ENCODE measurements at places on chromosomes 11 and 22.

DNA sequence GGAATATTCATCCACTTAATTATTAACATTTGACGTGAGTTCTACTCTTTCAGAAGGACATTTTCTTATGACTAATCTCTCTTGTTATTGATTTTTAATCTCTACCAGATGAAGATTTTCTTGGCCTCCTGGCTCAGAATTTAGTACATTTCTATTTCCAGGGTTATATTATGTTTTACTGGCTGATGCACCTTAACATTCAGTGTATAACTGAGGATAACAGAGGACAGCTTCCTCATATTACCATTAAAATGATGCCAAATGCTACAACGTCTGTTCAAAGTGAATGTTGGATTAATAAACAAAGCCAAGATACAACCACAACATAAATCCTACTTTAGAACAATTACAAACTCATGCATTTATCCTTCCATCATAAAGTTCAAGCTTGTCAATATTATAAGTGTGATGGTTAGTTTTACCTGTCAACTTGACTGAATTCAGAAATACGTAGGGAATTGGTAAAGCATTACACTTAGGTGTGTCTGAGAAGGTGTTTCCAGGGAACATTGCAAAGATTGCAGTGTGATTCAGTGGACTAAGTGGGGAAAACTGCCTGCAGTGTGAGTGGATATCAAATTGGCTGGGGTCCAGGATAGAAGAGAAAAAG lies 485.2 kb downstream of the LRRC4C start:
- no peak for DNase-seq

GRCh38 chr22:26570115-26570514 lies 19.8 kb downstream of the TPST2 start:
- no peak for DNase-seq

DNA sequence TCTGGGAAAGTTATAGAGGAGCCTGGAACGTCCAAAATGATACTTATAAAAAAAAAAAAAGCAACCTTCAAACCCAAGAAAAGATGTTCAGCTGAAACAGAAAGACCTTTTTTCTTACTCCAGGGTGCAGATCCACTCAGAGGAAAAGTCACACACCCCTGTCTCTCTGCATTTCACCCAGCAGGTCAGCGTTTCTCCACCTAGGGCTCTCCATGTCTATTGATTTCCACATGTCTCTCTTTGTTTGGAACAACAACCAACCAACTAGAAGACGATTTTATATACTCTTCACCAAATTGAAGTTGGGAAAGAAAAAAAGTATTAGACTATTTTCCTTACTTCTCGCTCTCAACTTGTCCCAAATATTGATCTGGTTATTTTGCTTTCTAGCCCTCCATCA lies 42.2 kb upstream of the BLID start:
- DNase-seq = no peak

DNA sequence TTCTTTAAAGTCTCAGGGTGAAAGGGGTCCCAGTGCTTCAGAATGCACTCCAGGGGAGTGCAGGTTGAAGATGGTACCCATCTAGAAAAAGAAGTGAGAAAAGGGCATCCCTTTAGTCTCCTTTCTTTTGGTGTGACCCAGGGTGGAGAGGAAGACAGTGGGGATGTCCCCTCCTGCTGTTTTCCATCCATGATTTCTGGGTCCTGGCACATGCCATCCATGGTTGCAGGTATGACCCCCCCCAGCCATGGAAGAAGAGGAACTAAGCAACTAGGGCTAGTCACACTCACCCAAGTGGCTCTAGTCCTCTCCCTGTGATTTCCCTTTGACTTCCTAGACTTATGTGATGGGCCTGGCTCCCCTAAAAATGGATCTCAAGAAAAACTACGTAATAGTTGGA lies 15.9 kb upstream of the EI24 start:
- no peak for DNase-seq

- no peak for DNase-seq
These were observed 6.3 kb downstream of the PC start for GRCh38 chr11:66951927-66952337.

GRCh38 chr11:48122246-48122645 lies 94.4 kb upstream of the OR4B1 start:
- no peak for DNase-seq

GRCh38 chr22:45208993-45209838 lies 31.5 kb downstream of the KIAA0930 start:
- no peak for DNase-seq

DNA sequence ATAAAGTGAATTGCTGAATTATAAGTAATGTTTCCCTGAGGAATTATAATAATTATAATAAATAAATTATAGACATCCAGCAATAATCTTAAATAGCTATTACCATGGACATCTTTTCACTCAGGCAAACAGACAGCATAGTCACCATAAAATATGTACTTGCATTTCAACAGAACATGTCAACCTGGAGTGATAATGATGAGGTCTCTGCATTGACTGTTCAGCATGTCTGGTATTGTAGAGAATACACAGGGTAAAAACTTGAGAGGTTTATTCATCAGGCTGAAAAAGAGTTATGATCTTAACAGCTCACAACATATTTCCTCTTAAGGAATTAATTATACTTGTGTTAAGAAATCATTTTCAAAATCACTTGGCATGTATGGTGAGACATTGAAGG lies 41.1 kb upstream of the TYR start:
- DNase-seq = no peak

DNA sequence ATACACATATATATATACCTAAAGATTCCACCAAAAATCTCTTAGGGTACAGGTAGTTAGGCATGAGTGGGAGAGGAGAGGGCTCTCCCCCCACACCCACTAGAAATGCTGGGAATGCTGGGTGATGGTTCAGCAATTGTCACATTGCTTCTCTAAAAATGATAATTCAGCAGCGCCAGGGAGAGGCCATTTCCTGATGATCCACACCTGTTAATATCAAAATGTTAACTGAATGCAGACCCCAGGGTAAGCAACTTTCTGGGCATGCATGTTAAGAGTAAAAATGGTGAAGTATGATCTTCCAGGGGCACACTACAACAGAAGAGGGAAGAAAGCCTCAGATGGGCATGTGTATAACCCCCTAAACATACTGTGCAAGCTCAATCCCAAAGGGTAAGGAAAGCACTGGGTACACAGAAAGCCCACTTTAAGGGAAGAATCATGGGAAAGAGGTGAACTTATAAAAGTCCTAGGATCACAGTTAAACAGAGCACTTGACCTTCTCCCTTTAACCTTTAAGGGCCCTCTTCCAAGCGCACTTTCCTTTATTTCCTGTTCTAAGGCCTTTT lies 67.6 kb upstream of the GNAZ start:
- DNase-seq = no peak

- DNase-seq = no peak
These were observed 24.1 kb upstream of the TSKU start for GRCh38 chr11:76759092-76759491.

- peak; percentile 18 for DNase-seq
These were observed 21.0 kb downstream of the C22orf31 start for GRCh38 chr22:29040385-29041275.

DNA sequence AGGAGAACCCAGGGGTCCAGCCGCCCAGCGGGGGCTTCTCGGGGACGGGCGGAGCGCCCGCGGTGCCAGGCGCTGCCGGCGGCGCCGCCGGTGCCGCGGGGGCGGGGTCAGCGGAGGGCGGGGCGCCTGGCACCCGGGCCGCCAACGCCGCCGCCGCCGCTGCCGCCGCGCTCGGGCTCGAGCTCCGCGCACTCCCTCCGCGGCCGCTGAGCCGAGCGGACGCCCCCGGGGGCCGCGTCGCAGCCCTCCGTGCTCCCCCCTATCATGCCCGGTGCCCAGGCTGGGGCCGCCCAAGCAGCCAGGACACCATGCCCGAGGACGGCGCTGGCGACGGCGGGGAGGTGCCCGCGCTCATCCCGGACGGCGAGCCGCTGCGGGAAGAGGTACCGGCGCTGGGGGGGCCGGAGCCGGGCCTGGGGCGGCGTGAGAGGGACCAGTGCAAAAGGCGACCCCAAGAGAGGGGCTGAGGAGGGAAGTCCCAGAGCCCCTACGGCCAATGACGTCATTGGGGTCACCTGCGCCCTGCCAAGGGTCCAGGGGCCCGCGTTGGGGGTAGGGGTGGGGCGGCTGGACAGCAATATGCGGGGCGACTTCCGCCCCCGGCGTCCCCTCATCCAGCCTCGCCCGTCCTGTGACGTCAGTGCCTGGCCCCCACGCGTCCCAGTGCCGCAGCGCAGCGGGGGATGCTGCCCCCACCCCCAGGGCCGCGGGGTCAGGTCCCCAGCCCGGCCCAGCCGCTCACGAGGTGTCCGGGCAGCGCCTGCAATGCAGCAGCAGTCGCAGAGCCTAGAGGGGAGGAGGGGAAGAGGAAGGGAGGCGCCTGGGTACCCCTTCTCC lies at the start of gene TMEM151A:
Gene TMEM151A, plus strand, starts transcription at position 189 of the 837 bp plus-strand sequence. Its CDS starts 120 bp downstream, at position 309.
- DNase-seq = no peak

GRCh38 chr22:43851058-43851978 lies 11.0 kb downstream of the SULT4A1 start:
- no peak for DNase-seq

DNA sequence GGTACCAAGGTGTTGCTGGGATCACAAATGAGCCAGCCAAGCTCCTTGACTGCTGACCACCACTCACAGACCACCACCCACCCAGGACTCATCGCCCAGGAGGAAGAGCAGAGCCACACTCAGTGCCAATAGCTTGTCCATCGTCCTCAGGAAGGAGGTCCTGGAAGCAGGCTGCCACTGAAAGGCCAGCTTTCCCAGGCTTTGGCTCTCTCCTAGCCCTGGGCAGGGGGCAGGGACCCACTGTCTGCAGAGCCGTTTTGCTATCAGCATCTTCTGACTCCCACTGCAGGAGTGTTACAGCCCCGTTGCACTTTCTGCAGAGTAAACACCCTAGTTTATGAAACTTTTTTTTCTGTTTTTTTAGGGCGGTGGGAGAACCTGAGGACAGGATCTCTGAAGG lies 12.2 kb upstream of the ACRV1 start:
- DNase-seq = no peak

GRCh38 chr11:46380340-46381047 lies 975 bp upstream of the MDK start:
- peak; percentile 50 for DNase-seq

DNA sequence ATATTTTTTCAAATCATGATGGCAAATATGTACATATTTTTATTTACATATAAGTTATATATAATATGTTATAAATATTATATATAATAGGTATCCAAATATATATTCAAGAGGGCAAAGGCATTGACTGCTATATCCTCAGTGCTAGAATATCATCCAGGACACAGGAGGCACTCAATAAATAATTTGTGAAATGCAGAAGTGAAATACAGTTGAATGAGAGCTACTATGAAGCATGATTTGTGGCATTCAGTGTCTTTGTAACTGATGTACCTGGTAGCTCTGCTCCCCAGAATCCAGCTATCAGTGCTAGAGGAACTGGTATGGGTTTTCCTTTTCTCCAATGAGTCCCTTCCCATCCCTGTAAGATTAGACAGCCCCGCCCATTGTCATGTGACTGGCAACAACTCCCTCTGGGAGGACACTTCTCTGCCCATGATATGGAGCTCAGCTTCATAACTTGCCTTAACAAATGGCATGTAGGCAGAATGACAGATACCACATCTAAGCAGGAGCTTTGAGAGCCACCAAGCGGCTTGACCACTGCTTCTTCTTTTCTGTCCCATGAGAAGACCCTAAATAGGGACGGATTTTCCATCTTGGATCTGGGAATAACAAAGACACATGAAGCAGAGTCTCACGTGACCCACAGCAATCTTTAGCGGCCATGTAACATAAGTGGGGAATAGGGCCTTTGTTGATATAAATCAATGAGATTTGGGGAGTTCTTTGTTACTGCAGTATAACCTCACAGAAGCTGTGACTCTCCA lies 10.2 kb upstream of the CD82 start:
- no peak for DNase-seq

DNA sequence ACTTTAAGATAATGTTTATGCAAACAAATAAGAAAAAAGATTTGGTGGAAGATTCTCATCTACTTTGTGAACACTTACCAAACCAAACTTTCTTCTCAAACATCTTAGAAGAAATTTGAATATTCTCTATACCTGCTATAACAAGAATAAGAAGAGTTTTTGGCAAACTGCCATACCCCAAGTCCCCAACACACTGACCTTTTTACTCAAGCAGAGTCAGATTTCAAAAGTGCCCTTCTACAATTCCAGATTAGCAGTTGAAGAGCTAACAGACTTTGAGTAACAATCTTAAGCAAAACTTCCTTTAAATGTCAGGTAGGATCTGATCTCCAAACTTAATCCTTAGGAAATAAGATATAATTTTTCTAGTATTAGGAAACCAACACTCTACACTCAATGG lies 33.9 kb downstream of the TSG101 start:
- DNase-seq = no peak

DNA sequence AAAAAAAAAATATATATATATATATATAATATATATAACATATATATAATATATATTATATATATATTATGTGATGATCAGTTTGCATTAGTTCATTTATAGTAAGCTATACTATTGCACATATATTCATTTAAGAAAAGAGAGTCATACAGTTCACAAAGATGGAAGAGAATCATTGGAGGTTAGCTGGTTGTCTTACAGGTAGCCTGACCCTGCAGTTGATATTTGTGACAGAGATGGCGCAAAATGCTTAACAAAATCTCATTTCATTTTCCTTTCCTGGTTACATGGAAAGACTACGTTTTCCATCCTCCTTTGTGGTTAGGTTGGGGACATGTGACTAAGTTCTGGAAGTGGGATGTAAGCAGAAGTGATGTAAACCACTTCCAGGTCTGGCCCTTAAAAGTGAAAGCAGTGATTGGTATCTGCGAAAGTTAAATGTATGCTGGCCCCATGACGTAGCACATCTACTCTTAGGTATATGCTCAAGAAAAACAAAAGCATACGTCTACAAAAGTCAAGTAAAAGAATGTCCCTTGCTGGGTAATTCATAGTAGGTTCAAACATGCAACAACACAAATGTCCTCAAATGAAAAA lies 7.2 kb upstream of the TMEM135 start:
- no peak for DNase-seq

DNA sequence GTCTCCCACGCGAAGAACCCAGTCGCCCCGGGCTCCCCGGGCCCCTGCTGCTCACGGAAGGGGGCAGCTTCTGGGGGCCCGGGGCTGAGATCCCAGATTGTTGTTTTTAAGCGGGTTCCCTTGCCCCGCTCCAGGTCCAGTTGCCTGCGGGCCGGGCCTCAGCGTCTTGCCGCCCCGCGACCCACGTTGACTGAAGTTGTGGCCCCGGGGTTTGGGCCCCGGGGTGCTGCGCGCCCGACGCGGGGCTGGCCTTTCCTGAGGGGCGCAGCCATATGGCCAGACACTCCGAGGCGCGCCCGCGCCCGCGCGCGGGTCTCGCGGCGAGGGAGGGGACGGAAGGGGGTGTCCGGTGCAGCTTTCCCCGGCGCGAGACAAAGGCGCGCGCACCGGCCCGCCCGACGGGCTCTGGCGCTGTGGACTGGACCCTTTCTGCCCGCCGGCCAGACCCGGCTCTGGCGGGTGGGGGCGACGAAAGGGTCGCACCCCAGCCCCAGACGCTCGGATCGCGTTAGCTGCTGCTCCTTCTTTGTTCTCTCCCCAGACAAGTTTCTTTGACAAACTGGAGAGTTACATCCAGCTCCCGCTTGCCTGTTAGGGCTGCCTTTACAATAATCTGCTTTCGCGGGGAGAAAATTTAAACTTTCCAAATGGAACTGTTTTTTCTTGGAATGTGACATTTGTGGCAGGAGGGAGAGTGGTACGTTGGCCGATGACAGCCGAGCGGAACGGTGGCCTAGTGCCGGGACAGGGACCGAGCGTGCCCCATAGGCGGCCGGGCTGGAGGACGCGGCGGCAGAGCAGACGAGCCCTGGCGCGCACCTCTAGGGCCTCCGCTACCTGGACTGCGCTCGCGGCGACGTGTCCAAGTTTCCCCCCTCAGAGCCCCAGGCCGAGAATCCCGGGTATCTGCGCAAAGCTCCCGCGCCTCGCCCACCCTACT lies 716 bp downstream of the AMOTL1 start:
- no peak for DNase-seq

GRCh38 chr11:134517621-134518293 lies 105.7 kb upstream of the B3GAT1 start:
- no peak for DNase-seq

Measured in stimulated activated CD4-positive, alpha-beta T cell treated with anti-CD3 and anti-CD28 coated beads, Interleukin-15, amount 100 ng/mL, for 1 hour (primary cell).